GDM1 (cell line): ENCODE measurements at places on chromosomes 6 and 20.

- no peak for DNase-seq
Measured at GRCh38 chr6:157281570-157281969, 41.7 kb downstream of the TMEM242 start.

- no peak for DNase-seq
Measured at GRCh38 chr6:111952274-111952673, 79.0 kb upstream of the FYN start.

- no peak for DNase-seq
Measured at GRCh38 chr6:55916188-55916587, 40.8 kb upstream of the BMP5 start.

- no peak for DNase-seq
Measured at GRCh38 chr6:128883906-128884305, 968 bp downstream of the LAMA2 start.

DNA sequence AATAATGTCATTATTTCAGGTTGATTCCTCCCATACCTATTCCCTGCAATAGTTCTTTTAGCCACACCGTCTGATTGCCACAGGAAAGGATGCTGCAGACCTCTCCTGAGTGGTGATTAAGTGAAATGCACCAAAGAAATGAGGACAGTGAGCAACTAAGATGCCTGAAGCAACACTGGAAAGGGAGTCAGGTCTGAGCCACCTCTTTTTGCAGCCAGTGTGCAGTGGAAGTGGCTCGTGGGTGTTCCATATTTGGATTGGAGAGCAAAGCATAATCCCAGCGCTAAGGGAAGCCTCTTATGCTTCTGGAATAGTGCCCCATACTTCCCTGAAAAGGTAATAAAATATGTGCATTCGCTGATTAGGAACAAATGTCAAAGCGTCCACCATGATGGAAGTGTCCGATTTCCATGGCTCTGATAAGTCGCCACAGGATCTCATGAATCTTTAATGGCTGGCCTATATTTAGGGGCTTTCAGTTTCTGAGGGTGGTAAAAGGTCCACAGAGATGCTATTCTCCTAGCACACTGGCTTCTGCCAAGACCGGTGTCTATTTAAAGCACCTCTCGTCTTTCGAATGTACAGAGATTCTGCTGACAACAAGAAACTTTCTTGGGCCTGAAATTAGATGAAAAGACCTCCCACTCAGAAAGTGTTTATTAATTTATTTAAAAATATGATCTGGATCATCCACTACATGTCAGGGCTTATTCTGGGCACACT lies 253.9 kb downstream of the SLC24A3 start:
- DNase-seq, result no peak

DNA sequence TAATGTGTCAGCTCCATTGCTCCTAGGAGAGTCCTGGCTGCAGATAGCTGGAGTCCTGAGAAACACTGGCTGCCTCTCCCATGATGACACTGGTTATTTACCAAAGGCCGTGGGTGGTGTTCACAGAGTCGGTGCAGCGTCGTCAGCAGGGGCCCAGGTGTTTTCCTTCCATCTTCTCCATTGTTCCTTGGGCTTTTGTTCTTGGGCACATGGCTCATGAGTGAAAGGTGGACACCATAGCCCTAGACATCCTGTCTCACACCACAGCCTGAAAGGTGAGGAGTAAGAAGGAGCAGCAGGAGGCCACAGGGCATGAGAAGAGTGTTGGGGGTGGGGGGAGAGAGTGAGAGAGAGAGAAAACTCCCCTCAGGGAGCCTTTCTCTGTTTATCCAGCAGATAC lies 9.1 kb downstream of the CST5 start:
- DNase-seq, result no peak

DNA sequence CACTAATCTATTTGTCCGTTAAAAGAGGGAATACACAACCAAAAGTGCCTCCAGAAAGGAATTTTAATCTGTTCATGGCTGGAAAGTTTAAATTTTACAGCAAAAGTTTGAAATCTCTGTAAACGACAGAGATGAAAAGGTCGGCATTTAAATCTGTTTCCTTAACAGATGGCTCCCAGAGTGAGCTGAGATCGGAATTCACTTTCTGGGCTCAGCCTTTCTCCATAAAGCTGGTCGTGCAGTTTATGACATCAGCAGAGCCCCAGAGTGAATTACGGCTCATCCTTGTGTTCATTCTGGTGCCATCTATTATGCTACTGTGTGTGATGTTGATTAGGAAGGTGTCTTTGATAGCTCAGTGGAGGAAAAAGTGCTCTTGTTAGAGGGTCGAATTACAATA lies 117.6 kb upstream of the ZFP64 start:
- DNase-seq, result no peak

DNA sequence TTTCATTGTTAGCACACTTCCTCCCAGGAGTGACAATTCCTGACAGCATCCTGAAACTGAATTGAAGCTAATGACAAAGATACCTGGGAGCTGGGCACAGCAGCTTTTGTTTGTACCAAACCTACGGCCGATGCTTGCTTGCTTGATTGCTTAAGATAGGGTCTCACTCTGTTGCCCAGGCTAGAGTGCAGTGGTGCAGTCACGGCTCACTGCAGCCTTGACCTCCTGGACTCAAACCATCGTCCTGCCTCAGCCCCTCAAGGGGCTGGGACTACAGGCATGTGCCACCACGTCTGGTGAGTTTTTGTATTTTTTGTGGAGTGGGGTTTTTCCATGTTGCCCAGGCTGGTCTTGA lies 84.7 kb upstream of the SCP2D1 start:
- DNase-seq, result no peak

GRCh38 chr6:79630883-79631692 lies at the start of gene SH3BGRL2:
TSS of gene SH3BGRL2 (plus strand) at chr6:79631329. CDS start at chr6:79631462, 133 bp downstream.
- peak; percentile 56 for DNase-seq

GRCh38 chr20:50992733-50993457 lies 30.0 kb downstream of the KCNG1 start:
- peak; percentile 49 for DNase-seq

GRCh38 chr6:144493035-144493910 lies 208.1 kb downstream of the UTRN start:
- DNase-seq, result no peak

GRCh38 chr20:45410887-45411286 lies 2.8 kb downstream of the DBNDD2 start:
- no peak for DNase-seq

DNA sequence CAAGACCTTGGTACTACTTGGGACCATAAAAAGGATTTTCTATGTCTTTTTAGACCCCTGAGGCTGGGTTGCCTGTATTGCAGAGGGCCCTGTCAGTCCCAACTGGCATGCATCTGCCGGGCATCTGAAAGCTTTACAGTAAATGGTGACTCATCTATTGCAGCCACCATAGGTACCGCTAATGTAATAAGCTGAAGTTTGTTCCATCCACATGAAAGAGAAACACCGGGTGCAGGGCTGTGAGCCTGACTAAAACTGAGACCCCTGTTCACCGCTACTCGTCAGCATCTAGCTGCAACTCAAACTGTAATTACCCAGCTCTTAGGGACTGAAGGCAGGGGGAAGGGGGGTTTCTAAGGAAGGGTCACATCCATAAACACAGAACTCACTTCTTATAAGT lies 49.5 kb downstream of the TRERF1 start:
- no peak for DNase-seq

GRCh38 chr6:35804996-35805736 lies at the start of gene LHFPL5:
TSS of gene LHFPL5 (plus strand) at chr6:35805352. CDS start at chr6:35805671, 319 bp downstream.
- DNase-seq, result peak; percentile 27

- no peak for DNase-seq
Measured at GRCh38 chr6:2977799-2978590, 6.6 kb upstream of the SERPINB6 start.

DNA sequence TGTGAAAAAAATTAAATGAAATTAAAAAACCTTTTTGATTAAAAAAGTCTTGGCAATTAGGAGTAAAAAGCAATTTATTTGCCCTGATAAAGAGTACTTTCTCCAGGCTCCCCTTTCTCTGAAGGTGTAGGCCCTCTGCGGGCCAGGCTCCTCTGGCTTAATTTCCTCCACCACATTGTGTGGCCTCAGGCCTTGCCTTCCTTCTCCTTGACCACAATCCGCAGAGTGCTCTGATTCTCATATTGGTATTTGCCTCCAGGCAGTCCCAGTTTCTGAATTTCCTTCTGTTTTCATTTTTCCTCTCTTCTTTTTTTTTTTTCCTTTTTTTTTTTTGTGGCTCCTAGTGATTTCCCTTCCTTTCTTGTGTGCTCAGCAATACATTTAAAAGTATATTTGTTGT lies 96.4 kb downstream of the AIG1 start:
- no peak for DNase-seq

DNA sequence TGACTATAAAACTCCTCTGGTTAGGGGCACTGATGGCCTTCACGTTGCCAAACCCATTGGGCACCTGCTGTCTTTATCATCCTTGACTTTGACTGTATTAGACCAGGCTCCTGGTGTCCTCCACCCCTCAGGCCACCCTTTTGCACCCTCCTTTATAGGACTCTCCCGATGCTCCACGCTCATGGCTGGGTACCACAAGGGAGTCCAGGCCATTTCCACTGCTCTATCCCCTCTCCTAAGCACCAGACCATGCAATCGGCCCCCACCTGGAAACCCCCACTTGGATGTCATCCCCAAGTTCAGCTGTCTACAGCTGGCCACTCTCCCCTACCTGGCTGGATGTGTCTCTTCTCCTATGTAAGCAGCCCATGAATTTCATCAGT lies 115.2 kb downstream of the TOX2 start:
- DNase-seq, result no peak

DNA sequence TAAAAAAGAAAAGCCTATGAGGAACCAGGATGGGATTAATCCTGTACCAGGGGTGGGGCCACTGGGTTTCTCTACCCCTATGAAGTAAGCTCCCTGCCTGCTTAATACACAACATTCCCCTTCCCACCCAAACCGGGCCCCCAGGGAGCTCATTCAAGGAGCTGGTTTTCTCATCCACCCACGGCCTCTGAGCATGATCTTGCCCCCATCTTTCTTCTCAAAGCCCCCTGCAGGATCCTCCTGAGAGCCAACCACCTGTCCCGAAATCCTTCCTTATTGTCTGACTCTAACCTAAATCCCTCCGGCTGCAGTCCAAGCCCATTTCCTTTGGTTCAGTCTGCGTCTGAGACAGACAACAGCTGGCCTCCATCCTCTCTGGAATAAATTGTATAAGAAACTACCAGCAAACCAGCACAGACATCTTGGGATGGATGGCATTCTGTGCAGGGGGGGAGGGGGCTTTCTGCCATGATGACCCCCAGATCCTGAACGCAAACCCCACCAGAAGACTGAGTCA lies 21.0 kb downstream of the KCNK5 start:
- DNase-seq, result no peak

- no peak for DNase-seq
Measured at GRCh38 chr6:118719351-118720124, 68.1 kb upstream of the CEP85L start.

GRCh38 chr6:82066991-82067411 lies 180.5 kb downstream of the IBTK start:
- DNase-seq, result no peak

- no peak for DNase-seq
Measured at GRCh38 chr6:4478098-4478497, 298.1 kb upstream of the CDYL start.

DNA sequence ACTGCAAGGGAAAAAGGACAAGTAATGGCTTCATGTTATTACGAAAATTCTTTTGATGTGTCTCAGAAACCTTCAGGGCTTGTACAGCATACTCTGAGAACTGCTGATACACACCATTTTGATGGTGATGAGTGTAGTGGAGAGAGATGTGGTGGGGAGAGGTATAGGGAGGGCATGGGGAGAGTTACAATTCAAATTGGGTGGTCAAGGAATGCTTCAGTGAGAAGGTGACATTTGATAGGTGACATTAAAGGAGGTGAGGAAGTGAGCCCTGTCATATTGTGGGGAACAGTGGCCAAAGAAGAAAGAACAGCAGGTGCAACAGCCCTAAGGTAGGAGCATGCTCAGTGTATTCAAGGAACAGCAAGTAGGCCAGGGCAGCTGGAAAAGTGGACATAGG lies 318.9 kb downstream of the CLIC5 start:
- no peak for DNase-seq

GRCh38 chr6:10740061-10740460 lies 7.5 kb upstream of the TMEM14B start:
- DNase-seq, result no peak

GRCh38 chr20:44526129-44526528 lies 4.3 kb upstream of the SERINC3 start:
- DNase-seq, result no peak
